ENCODE measurements at places on chromosomes 6 and 20.

GRCh38 chr6:42693725-42694323, 28.6 kb downstream of the PRPH2 start:
- DNase-seq: no peak

- no peak for DNase-seq
Measured at GRCh38 chr6:127466416-127466815, 7.2 kb upstream of the KIAA0408 start.

DNA sequence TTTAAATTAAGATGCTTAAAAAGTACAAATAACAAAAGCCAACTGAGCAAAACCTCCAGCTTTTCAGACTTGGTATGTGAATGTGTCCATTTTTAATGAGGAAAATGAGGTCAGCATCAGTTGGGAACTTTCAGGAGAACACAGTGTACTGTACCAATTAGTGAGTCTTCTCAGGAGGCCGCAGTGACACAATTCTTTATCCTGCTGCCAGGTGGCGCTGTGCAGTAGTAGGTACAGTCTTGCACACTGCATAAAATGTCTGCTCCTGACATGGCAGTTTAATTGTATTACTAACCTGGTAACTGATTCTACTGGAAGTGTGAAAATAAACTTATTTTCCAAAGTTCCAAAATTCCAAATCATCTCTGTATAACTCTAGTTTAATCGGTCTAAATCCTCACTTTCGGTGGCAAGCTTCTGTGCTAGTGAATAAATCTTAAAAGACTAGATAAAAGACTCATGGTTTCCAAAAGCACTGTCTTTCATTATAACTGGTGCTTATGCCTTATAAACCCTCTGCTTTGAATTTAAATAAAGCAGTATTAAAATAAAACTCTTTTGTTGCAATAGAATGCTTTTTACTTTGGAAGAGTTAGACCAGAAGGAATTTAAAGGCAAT, 214.8 kb upstream of the MMS22L start:
- DNase-seq: peak; percentile 81

DNA sequence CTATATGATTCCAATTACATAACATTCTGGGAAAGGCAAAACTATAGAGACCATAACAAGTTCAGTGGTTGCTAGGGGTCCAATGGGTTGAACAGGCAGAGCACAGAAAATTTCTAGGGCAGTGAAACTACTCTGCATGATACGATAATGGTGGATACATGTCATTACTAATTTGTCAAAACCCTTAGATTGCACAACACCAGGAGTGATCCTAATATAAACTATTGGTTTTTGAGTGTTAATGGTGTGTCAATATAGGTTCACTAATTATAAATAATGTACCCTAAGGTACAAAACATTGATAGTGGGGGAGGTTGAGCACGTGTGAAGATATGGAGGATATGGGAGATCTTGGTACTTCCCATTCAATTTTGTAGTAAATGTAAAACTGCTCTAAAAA, 42.4 kb upstream of the PLN start:
- no peak for DNase-seq

GRCh38 chr6:90175627-90176538, 120.8 kb downstream of the BACH2 start:
- DNase-seq: no peak

GRCh38 chr6:17863901-17864754, 123.3 kb downstream of the KIF13A start:
- no peak for DNase-seq

GRCh38 chr20:62972845-62973745, 20.6 kb downstream of the SLC17A9 start:
- no peak for DNase-seq

DNA sequence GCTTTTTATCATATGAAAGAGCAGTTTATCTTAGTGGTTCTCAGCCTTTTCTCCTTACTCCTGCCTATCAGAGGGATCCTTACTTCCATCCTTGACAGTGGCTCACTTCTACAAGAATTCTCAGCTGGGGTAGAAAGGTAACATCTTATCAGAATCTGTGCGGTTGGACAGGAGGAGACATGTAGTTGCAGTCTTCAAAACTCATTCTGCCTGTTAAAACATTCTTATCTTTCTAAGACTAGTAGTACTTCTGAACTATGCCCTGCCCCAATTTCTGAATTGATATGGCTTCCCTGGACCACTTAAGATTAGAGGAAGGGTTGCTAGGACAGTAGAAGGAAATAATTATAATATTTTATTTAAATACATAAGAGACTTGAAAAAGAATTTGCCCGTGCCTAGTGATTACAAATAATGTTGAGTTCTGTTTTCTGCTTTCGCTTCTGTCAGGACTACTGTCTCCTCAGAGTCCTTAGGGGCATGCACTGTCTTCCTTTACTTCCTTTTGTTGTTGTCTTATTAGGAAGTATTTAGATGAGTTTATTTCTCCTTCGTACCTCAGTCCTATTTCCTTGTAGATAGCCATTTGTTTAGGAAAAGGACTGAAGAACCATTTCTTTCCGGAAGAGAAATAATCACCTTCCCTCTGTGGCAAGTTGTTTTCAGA, 24.9 kb downstream of the BLTP3A start:
- no peak for DNase-seq

GRCh38 chr6:25251426-25251825, 27.7 kb upstream of the CARMIL1 start:
- DNase-seq: no peak

DNA sequence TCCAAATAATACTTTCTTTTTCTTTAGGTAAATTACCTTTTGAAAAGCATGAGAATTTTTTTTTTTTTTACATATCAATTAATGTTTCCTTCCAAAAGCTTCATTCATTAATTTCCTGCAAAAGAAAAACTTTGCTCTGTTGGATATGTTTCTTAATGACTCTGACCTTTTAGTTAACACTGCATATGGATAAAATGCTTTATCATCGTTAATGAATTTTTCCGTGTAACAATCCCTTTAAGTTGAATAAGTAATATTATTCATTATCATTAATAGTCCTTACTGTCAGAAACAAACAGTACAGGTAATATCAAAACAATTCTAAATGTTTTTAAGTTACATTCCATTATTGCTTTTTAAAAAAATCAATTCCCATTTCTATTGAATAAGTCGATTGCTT, 345.1 kb downstream of the SAMD5 start:
- no peak for DNase-seq

- no peak for DNase-seq
Measured at GRCh38 chr20:40676491-40677269, 12.4 kb downstream of the MAFB start.

DNA sequence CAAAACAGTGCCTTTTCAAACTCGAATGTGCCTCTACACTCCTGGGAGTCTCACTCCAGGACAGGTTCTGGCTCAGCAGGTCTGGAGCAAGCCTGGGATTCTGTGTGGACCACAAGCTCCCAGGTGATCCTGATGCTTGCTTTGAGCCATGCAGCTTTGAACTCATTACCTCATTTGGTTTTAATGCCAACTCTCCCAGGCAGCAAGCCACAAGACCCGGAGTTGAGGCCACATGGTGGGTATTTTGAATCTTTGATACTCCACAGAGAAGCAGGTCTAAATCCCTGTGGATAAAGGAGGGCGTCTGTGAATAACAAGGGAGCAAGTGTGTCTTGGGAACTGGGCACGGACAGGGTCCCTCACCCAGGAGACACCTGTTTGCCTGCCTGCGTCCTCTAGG, 205.4 kb upstream of the CST7 start:
- DNase-seq: no peak

- DNase-seq: no peak
Measured at GRCh38 chr6:113774127-113774825, 82.9 kb upstream of the MARCKS start.

- peak; percentile 80 for DNase-seq
Measured at GRCh38 chr6:111949546-111949945, 76.3 kb upstream of the FYN start.

- no peak for DNase-seq
Measured at GRCh38 chr6:66210964-66211363, 503.9 kb upstream of the EYS start.

DNA sequence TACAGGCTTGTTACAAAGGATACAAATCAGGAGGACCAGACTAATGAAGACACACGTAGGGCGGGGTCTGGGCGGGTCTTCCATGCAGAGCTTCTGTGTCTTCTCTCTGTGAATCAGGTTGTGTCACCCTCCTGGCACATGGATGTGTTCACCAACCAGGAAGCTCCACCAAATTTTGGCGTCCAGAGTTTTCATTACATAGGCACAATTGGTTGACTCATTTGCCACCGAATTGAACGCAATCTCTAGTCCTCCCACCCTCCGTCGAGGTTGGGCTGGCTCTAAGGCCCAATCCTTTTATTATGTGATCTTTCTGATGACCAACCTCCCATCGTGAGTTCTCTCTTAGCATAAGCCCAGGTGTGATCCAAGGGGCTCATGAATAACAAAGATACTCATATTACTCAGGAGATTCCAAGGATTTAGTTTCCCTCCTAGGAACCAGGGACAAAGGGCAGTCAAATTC, 36.3 kb upstream of the DDR1 start:
- DNase-seq: no peak

- DNase-seq: no peak
Measured at GRCh38 chr6:85453490-85453889, 3.6 kb downstream of the NT5E start.

GRCh38 chr20:61884571-61885389, 180.9 kb downstream of the TAF4 start:
- DNase-seq: no peak

DNA sequence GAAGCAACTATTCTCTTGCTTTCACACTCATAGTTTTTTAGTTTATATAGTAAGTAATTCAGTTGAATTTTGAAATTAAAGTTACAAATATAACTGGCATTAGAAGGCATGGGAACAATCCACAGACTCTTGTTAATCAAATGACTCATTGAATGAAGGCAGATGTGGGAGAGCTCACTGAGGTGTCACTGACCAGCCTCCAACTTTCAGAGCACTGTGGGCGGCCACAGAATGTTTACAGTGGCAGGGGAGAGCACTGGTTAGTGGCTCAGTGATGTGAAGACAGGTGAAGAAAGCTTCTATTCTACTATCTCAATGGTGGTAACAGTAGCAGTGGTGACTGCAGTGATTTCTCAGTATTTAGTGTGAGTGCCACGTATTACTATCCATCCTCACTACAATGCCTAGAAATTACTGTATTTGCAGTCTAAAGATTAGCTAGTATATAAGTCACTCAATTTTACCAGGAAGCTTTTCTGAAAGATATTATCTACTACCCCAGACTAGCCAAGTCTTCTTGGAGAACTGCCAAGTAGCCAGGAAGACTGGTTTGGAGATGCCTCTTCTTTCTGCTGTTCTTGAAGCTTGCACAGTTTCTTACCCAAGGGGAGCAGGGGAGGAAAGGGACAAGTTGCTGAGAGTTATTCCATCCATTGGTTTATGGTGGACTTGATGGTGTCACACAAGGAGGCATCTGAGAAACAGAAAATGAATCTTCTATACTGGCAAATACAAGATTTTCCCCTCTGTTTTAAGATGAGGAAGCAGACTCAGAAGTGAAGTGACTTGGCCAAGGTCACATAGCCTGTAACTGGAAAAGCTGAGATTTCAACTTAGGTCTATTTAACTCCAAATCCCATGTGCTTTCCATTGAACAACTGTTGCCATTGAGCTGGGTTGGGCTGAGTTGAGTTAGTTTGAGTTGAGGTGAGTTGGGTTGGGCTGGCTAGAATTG, 231.2 kb downstream of the ANKRD60 start:
- no peak for DNase-seq

GRCh38 chr6:51495096-51495495, 592.3 kb downstream of the PKHD1 start:
- DNase-seq: no peak

GRCh38 chr6:87241304-87241703, 81.1 kb upstream of the SMIM8 start:
- DNase-seq: no peak

DNA sequence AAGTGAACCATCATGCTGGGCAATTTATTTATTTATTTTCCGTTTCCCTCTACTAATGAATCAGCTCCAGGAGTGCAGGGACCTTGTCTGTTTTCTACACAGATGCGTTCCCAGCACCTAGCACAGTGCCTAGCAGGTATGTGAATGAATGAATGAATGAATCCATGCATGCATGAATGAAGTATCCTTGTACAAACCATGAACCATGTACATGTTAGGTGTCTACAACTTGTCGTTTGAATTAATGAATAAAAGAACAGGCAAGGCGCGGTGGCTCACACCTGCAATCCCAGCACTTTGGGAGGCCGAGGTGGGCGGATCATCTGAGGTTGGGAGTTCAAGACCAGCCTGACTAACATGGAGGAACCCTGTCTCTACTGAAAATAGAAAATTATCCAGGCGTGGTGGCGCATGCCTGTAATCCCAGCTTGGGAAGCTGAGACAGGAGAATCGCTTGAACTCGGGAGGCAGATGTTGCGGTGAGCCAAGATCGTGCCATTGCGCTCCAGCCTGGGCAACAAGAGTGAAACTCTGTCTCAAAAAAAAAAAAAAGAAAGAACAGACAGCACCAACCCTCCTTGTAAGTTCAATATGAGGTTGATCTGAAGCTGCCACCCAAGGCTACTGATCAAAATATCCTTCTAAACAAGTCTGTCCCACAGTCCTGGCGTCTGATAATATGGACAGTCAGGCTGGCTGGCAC, 27.3 kb upstream of the SLC9A8 start:
- no peak for DNase-seq

GRCh38 chr6:85911067-85911466, 268.4 kb upstream of the SYNCRIP start:
- no peak for DNase-seq

- no peak for DNase-seq
Measured at GRCh38 chr6:161150566-161150965, 123.3 kb downstream of the AGPAT4 start.

- no peak for DNase-seq
Measured at GRCh38 chr6:149779644-149779963, 30.1 kb downstream of the PCMT1 start.

- no peak for DNase-seq
Measured at GRCh38 chr20:16287776-16288175, 285.5 kb downstream of the KIF16B start.

DNA sequence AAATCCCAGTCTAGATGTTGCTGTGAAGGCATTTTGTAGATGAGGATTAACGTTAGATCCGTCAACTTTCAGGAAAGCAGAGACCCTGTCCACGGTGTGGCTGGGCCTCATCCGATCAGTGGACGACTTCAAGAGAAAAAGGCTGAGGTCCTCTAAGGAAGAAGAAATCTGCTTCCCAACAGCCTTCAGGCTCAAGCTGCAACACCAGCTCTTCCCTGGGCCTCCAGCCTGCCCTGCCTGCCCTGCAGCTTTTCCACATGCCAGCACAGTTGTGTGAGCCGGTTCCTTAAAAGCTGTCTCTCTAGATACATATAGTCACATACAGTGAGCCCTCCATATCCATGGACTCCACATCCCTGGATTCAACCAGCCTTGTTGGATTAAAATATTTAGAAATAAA, 14.1 kb upstream of the PDE10A start:
- no peak for DNase-seq

GRCh38 chr6:1504465-1504864, 105.2 kb upstream of the FOXC1 start:
- no peak for DNase-seq
